ENCODE measurements at places on chromosomes 16 and 17. TPM values are rescaled to one million over a fixed set of nuclear protein-coding genes. Genes with fewer than 3 reads are reported as not detected.
A peak's percentile ranks its signal among the peaks of the same experiment; 100 is the strongest.

Gene C17orf67
- not detected for total RNA-seq

GRCh38 chr17:21357696-21358656 lies 18.2 kb upstream of the KCNJ12 start:
- H3K4me1 ChIP-seq: peaks cover 37% of the 10 kb centered on the region
- H3K4me3 ChIP-seq: peak overlapping the region; percentile 31
- H3K36me3 ChIP-seq: no peaks in the 10 kb centered on the region
- DNase-seq: peak; percentile 86

GRCh38 chr17:81153340-81153803 lies 11.9 kb upstream of the PVALEF start:
- no peak overlapping the region for H3K27ac ChIP-seq
- peaks cover 7% of the 10 kb centered on the region for H3K4me1 ChIP-seq
- no peak overlapping the region for H3K4me3 ChIP-seq
- DNase-seq: peak; percentile 4

- no peak overlapping the region for H3K4me3 ChIP-seq
- no peaks in the 10 kb centered on the region for H3K27me3 ChIP-seq
- H3K4me1 ChIP-seq: peaks cover 2% of the 10 kb centered on the region
- no peak overlapping the region for H3K27ac ChIP-seq
- no peaks in the 10 kb centered on the region for H3K36me3 ChIP-seq
Measured at GRCh38 chr17:55116440-55116914, 147.9 kb downstream of the STXBP4 start.

Gene GLTPD2
- total RNA-seq: not detected

- peaks cover 8% of the 10 kb centered on the region for H3K27me3 ChIP-seq
- H3K4me3 ChIP-seq: no peak overlapping the region
- no peak overlapping the region for H3K27ac ChIP-seq
- H3K4me1 ChIP-seq: peaks cover 25% of the 10 kb centered on the region
- no peaks in the 10 kb centered on the region for H3K36me3 ChIP-seq
- no peak for DNase-seq
Measured at GRCh38 chr16:12896562-12896961, 4.8 kb upstream of the SHISA9 start.

GRCh38 chr16:83959656-83960434 lies 6.8 kb downstream of the OSGIN1 start:
- no peak overlapping the region for H3K27ac ChIP-seq
- H3K4me1 ChIP-seq: peaks cover 3% of the 10 kb centered on the region
- H3K36me3 ChIP-seq: no peaks in the 10 kb centered on the region
- H3K27me3 ChIP-seq: peaks cover 2% of the 10 kb centered on the region
- no peak for DNase-seq

- peak; percentile 61 for DNase-seq
- H3K27me3 ChIP-seq: peaks cover 13% of the 10 kb centered on the region
- peaks cover 21% of the 10 kb centered on the region for H3K4me1 ChIP-seq
- peak overlapping the region; percentile 52 for H3K27ac ChIP-seq
- H3K4me3 ChIP-seq: peak overlapping the region; percentile 35
Measured at GRCh38 chr17:16987830-16988601, 16.1 kb upstream of the TNFRSF13B start.

Gene C16orf46
- 1.0 TPM for total RNA-seq

Gene UTS2R
- 7.2 TPM for total RNA-seq

Gene KRTAP2-3
- not detected for total RNA-seq

GRCh38 chr16:48535831-48536613 lies 74.0 kb downstream of the N4BP1 start:
- H3K27ac ChIP-seq: no peak overlapping the region
- peaks cover 9% of the 10 kb centered on the region for H3K27me3 ChIP-seq
- no peak overlapping the region for H3K4me3 ChIP-seq
- DNase-seq: no peak
